Stimulated activated CD4-positive, alpha-beta T cell treated with anti-CD3 and anti-CD28 coated beads, Interleukin-15, amount 100 ng/mL, for 48 hours (primary cell): ENCODE measurements at places on chromosomes 2 and 18.

GRCh38 chr2:80007777-80008503 is 296.6 kb downstream of the LRRTM1 start:
- no peak for DNase-seq

GRCh38 chr2:239519089-239519920 is 118.5 kb upstream of the HDAC4 start:
- no peak for DNase-seq

DNA sequence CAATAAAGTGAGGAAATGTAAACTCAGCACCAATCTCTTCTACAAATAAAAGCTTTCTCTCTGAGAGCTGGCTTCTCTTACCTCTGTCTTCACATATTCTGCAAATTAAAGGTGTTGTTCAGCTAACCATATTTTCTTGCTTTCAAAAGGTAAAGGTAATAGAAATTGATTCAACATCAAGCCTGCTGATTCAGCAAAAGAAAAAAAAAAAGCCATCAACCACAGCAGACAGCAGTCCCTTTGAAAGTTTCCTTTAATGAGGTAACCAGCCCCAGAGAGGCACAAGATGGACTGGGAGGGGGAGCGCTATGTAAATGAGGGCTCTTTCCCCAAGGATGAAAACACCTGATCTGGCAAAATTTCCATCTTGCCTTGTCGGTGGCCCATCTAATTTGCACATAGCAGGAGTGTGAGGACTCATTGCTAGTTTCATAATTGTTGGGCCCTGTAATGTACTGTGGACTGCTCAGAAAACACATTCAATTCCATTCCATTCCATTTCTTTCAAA is 154.9 kb upstream of the SOX11 start:
- no peak for DNase-seq

- DNase-seq = no peak
Measured at GRCh38 chr2:236161531-236161930, 6.7 kb downstream of the GBX2 start.

DNA sequence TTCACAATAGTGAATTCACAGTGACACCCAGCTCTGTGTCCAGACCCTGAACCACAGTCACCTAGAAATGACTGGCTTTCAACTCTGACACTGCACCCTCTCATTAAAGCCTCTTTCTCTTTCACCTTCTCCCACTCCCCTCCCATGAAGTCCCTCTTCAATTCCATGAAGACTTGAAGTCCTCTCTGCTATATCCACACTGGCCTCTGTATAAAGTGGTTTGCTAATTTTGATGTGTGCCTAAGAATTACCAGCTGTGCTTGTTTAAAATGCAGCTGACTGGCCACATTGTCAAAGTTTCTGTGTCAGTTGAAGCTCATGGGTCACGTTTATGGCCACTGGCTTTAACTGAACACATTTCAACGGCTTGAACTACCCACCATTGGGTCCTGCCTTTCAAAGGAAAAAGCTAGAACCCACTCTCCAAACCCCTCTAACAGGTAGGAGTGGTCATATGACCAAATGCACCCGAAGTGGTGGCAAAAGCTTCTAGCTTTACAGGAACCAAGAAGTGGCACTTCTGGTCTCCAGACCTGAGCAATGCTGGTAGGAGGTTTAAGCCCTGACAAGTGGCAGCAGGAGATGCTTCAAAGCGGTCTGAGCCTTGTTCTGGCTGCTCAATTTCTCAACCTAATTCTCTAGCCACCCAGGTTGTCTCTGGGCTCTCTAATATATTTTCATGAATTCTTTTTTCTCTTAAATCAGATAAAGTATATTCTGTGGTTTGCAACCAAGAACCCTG is 34.2 kb downstream of the B4GALT6 start:
- DNase-seq = no peak

- no peak for DNase-seq
Measured at GRCh38 chr2:16656784-16657391, 8.7 kb downstream of the CYRIA start.

DNA sequence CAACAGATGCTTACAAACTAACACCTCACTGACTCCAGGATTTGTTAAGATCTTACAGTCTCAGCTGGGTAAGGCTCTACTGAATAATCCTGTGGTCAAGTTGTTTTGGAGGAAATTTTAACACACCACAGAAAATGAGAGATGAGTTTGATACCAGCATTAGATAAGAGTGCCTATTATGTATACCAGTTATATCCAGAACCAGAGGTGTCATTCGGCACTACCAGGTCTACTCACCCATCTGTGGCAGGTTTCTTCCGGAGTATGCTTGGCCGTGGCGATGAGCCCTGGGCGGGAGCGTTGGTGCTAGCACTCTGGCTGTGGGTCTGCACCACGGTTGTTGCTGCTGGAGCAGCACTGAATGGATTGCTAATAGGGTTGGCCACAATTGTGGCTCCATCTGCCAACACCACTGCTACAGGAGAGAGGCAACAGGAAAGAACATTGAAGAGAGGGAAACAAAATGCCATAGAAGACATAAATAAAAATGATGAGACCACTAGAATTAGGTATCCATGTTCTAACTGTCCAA is 41.2 kb downstream of the SAP130 start:
- no peak for DNase-seq

DNA sequence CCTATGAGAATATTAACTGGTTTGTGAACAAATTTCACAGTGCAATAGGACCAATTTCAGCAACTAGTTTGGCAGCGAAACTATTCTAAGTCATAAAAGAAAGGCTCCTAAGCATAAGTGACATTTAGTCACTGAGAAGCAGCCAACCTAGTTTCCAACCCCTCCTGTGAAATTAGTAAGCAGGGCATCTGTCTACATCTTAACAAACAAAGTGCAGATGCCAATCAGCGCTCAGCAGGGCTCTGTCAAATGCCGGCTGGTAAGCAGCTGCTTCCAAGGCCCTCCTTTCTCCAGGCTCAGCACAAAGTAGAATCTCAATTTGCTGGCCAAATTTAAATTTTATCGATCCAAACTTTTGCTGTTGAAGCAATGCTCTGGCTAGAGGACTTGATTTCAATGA is 124.7 kb downstream of the ICOS start:
- DNase-seq = no peak

DNA sequence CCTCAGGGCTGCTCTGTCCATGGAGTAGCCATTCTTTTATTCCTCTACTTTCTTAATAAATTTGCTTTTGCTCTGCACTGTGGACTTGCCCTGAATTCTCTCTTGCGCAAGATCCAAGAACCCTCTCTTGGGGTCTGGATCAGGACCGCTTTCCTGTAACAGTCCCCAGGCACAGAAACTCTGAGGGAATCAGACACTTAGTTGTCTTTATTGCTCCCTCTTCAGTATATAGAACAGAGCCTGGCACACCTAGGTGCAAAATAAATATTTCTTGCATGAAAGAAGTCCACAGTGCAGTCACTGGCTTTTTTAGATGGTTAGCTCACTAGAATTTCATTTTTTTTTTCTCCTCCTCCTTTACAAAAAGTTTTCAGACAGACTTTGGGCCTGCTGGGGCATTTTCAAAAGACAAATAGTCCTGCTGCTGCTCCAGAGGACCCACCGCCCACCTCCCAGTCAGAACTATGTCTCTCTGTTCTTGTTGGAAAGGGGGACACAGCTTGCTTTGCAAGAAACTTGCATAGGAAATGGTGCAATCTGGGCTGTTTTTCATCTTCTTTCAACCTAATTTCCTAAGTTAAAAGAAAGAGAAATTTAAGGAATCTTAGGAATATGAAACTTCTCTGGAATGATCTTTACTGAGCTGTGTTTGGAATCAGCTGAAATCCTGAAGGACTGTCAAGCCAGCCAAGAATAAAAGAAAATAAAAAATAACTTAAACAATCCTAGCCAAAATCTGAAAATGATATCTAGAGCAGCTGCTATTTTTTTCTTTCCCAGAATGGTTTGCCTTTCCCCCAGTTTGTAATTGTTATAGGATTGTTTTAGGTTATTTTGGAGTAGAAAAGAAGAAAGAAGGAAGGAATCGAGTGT is 31.7 kb upstream of the MAP4K3 start:
- DNase-seq = no peak

DNA sequence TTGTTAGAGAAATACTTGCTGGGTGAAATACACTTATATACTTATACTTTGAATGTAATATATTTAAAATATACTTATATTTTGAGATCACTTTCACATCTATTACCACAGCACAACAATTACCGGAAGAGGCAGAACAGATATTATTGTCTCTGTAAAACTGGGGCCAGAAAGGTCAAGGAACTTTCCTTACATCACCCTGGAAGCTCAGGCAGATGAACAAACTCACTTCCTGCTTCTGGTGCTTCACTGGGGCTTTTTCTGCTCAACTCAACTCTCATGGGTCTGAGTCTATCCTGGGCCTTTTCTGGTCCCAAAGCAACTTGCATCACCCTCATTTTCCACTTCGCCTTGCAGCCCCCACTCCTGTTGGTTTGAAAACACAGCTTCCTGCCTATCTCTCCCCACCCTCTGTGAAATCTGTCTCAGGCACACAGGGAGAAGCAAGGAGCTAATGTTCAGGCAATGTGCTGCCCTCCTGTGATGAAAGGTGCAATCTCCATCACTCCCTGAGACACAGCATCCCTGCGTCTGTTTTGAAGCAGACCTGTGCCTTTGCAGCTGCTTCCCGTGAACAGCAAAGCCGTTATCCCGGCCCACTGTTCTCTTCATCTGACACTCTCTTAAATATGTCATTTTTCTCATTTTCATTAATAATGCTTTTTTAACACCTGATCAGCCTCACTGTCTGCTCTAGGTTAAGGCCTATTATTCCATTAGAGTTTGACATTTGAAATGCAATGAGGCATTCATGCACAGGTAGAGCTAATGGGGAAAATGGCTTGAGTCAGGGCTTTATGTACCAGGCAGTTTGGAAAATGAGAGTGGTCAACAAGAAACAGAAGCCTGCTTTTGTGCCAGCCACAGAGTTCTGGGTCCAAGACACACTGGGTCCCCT is 251.9 kb upstream of the CHAC2 start:
- DNase-seq = no peak

DNA sequence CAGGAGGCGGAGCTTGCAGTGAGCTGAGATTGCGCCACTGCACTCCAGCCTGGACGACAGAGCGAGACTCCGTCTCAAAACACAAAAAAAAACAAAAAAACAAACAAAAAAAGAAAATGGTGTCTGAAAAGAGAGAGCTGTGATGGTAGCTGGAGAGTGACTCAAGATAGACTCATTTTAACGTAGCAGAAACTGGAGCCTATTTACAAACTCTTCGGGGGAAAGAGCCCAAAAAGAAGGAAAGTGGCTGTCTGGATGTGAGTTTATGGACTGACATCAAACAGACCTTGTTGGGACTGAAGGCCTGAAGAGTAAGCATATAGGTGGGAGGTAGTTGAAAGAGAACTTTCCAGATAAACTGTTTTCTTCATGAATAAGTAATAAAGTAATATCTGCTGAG is 51.8 kb downstream of the LIMS1 start:
- no peak for DNase-seq

DNA sequence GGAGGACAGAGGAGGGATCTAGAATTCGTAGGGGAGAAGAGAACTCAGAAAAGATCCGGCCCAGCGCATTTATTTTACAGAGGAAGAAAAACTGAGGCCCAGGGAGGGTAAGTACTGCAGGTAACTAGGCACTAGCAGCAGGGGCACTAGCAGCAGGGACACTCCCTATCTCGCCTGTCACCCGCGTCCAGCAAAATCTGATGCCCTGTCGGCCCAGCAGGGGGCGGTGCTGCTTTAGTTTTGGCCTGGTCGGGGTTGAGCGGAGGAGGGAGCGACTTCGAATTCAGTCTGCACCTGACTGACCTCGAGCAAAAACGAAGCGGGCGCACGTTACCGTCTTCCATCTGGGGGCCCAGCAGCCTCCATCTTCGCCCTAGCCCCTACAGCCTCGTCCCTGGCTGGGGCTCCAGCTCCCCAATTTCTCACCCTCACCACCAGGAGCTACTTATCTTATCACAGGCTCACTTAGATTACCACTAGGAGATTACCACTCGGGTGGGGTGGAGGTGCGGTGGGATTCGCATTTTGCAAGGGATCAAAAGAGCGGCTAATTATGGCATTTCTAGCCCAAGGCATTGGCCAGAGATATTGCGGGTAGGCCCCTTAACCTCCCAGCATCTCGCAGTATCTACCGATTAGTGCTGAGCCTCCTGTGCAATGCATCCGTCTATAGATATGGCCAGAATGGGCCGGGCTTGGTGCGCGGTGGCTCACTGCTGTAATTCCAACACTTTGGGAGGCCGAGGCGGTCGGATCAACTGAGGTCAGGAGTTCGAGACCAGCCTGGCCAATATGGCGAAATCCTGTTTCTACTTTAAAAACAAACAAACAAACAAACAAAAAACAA is 17.8 kb upstream of the CD8A start:
- peak; percentile 90 for DNase-seq

- no peak for DNase-seq
Measured at GRCh38 chr2:165462443-165462842, 7.1 kb upstream of the CSRNP3 start.

- DNase-seq = no peak
Measured at GRCh38 chr2:15820257-15820566, 120.1 kb upstream of the MYCN start.

- DNase-seq = no peak
Measured at GRCh38 chr2:190663348-190663747, 14.5 kb downstream of the NAB1 start.

- DNase-seq = no peak
Measured at GRCh38 chr2:7625392-7626138, 708.4 kb downstream of the RNF144A start.

DNA sequence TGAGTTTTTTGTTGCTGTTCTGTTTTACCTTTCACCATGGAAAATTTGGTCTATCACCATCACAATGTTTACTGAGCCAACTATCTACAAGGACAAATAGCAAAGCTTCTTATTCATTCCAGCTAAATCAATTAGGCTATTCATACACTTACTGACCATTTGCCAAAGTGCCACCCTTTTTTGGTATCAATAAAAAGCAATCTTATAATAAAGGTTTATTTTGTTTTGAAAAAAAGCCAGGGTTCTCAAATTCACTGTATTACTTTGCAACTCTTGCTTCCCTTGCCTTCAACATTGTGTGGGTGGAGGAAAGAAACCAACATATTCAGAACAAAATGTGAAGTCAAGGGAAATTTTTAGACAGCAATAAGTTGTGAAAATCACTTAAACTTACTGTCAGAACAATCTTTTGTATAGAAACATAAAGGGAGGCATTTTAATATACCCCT is 15.3 kb downstream of the PELI1 start:
- DNase-seq = no peak

GRCh38 chr2:216086207-216086893 is 4.6 kb downstream of the TMEM169 start:
- no peak for DNase-seq

DNA sequence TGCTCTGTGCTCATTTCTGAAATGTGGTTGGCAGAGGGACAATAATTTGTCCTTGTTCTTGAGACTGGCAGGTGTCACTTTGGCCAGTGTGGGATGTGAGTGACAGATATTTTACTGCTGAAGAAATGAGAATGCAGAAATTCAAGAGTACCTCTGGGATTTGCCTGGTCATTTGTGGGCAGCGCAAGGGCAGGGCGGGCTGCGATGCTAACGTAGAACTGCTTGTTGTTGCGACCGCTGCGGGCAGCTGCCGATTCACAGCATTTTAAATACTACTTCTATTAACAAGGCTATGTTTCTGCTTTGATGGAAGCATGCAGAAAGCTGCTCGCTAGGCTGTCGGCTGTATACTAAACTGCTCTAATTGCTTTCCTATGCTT is 268.6 kb downstream of the FIGN start:
- no peak for DNase-seq
